Head of caudate nucleus (tissue), 42 donors: ENCODE measurements at places on chromosomes 4 and X.
A peak's percentile ranks its signal among the peaks of the same experiment; 100 is the strongest.

GRCh38 chrX:134158821-134159512 is 78.0 kb upstream of the CCDC160 start:
- no peak for DNase-seq

GRCh38 chrX:154017766-154018517 is 1.8 kb downstream of the IRAK1 start:
- DNase-seq, result no peak

DNA sequence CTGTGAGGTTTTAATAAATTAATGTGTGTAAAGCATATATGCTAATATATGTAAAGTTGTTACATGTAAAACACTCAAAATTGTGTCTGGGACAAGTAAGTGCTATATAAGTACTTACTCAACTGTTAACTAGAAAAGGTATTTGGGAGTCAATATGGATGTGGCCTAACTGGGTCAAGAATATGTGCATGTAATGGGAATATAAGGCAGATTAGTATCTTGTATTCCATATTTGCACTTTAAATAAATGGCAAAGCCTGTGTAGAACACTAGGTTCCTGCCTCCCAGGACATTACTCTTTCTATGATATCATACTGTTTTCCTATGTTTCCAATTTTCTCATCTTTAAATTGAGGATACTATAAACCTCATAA is 270.6 kb downstream of the FBXO8 start:
- no peak for DNase-seq

DNA sequence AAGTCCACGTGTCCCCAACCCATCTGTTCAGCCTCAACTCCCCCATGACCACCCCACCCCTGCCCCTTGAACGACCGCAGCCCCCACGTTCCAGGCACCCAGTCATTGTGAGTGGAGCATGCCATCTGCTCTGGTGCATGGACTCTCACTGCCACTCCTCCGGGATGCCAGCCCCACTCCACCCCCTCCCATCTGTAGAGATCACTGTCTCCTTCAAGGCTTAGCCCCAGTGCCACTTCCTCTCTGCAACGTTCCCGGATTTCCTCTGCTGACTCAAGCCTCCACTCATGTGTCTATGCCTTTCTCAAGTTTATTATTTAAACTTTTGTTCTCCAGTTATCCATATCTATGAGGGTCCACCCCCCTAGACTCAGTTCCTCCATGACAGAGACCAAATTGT is 54.0 kb downstream of the MAML3 start:
- peak; percentile 31 for DNase-seq

DNA sequence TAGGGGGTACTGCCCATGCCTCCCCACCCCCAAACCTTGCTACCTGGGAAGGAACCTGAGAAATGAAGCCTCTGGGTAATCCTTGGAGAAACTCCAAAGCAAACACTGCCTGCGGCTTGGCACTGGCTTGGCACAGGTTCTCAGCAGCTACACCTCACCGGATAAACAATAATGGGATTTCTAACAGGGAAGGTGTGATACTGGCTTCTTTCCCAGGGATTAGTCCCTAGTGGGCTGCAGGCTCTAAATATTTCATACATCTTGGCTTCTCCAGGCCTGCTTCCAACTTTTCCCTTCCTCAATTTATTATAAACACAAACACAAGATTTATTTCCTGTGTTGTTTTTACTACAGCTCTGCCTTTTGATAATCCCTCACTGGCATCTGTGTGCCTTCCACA is 12.5 kb downstream of the SEC24D start:
- DNase-seq, result no peak

DNA sequence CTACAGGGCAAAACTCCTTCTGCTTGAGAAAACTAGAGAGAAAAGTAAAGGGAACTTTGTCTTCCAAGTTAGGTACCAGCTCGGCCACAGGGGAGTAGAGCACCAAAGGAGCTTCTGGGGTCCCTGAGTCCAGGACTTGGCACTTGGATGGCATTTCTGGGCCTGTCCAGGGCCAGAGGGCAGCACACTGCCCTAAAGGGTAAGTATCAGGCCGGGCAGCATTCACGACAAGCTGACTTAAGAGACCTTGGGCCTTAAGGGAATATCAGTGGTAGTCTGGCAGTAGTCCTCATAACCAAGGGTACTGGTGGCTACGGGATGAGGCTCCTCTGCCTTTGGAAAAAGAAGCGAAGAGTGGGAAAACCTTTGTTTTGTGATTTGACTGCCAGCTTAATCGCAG is 632.7 kb downstream of the KLHL13 start:
- DNase-seq, result no peak

DNA sequence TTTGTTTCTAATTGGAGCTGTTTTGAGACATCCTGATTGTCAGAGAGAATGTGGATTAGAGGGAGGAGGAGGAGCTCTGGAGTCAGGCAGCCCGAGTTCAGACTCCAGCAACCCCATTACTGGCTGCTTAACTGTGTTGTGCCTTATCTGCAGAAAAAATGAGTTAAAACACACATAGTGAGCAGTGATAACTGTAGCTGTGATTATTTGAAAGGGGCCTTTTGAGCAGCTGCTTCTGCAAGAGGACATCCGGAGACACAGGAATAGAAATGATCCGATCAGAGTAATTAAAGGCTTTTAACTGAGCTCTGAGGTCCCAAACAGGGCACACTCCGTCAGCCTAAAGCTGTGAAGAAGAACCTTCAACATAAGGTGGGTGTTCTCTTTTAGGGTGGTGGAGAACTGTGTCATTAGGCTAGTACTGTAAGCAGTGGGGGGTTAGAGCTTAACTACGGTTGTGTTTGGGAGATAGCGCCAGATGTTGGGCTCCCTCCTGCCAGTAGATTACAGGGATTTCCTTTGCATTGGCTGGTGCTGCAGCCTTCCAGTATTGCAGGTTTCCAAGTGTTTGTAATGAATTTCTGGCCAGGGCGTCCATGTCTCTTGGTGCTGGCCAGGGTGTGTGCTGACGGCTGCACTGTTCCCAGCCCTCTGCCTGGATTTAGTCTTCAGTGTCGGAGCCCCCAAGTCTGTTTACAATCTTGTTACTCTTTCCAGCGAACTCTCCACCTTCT is 24.3 kb downstream of the ADD1 start:
- DNase-seq, result no peak

- no peak for DNase-seq
Observed at GRCh38 chr4:143133977-143134376, 50.7 kb upstream of the USP38 start.

DNA sequence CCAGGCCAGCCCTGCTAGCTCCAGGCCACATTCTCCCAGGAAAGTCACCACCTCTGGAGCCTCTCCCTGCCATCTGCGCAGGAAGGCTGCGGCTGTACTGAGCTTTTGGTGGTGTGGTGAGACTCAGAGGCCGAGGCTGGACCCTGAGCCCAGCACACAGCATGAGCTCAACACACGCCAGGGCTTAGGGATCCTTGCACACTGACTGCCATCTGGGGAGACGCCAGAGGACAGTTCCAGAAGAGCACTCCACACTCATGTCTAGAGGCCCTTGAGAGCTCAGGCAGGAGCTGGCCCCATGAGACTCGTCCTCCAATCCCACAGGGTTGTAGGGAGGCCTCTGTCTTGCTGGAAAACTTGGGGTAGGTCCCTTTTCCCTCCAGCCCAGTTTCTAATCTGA is 40.6 kb downstream of the ABLIM2 start:
- DNase-seq, result no peak

DNA sequence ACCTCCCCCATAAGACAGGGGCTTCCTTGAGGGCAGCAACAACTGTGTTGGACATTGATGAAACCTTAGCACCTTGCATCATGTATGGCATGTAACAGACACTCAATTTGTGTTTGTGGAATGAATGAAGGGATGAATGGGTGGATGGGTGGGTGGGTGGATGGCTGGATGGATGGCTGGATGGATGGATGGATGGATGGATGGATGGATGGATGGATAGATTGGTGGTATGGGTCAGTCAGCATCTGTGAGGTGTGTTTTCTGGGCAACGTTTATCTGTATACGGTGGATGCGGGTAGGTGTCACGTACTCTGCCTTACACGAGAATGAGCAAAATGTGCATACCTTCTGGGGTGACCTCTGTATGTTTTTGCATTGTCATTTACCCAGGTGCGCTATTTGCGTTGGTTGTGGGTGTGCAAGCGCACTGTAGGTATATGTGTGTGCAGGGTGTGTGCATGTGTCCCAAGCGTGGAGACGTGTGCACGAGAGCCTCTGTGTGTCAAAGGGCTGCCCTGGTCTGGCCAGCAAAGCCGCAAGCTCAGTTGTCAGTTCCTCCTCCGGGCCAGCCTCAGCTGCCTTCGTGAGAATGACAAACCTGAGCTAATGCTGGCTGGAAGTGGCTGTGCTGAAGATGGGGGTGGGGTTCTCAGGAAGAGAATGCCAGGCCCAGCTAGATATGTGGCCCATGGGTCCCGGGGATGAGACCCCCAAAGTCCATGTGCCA is 26.5 kb downstream of the ELF4 start:
- no peak for DNase-seq

GRCh38 chrX:47500554-47500953 is 17.5 kb upstream of the ZNF41 start:
- no peak for DNase-seq

GRCh38 chr4:141977433-141977832 is 341.1 kb downstream of the IL15 start:
- DNase-seq, result no peak

- DNase-seq, result no peak
Observed at GRCh38 chr4:65667506-65668041, 2.7 kb downstream of the EPHA5 start.

- DNase-seq, result no peak
Observed at GRCh38 chr4:14596028-14596427, 406.3 kb upstream of the CPEB2 start.

- DNase-seq, result no peak
Observed at GRCh38 chr4:153904011-153904410, 115.1 kb upstream of the SFRP2 start.

- DNase-seq, result no peak
Observed at GRCh38 chr4:1342003-1342402, 5.0 kb upstream of the UVSSA start.

DNA sequence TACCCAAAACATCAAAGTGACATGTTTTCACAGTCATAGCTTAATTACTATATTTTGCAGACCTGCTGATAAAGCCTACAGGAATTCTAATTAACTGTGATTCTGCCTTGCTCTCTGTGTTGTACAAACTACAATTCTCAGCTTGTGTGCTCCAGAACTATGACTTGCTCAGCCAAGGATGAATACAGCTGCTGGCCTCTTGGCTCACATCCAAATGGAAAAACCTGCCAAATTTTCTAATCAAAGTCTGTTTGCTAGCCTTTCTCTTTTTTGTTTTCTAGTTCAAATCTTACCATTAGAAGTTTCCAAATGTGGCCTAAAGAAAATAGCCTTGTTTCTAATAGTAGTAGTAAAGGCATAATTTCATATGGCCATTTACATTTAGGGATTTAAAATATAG is 1176.8 kb downstream of the FAM133A start:
- DNase-seq, result no peak

DNA sequence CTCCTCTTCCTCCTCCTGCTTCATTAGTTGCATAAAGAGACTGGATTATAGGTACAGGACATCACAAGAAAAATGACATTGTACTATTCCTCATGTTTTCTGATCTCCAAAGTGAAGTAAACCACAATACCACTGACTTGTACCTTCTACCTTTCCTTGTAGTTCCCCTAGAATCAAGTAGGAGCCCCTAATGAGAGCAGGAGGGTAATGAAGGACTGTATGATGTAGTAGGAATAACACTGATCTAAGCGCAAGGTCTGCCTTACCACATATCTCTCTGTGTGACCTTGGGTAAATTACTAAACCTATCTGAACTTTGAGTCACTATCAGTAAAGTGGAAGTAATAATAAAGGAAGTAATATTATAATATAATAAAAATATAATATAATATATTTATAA is 3.6 kb downstream of the VSIG4 start:
- DNase-seq, result no peak

GRCh38 chr4:86595426-86595805 is 1.3 kb downstream of the PTPN13 start:
- DNase-seq, result peak; percentile 16

GRCh38 chrX:134396174-134396573 is 63.8 kb upstream of the HPRT1 start:
- DNase-seq, result no peak

DNA sequence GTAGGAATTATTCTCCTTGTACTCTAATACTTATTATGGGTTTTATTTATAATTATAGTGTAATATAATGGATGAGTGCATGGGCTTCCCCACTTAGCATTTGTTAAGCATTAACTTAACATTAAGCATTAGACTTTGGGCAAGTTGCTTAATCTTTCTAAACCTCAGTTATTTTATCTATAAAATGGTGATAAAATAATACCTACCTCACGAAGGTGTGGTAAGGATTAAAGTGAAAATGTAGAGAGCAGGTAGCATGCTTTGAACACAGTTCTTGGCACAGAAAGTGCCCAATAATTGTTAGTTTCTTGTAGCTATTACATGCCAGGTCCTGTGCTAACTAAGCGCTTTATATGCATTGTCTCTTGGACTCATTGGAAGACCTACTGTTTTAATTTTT is 2.6 kb downstream of the MSMO1 start:
- no peak for DNase-seq
